ENCODE measurements at places on chromosomes 12 and 14. TPM values are rescaled to one million over a fixed set of nuclear protein-coding genes. Genes with fewer than 3 reads are reported as not detected.

Gene TAS2R50
- total RNA-seq: 1.5 TPM

Gene FLVCR2
- total RNA-seq: 4.9 TPM

GRCh38 chr12:110245369-110245772 is 35.7 kb upstream of the ATP2A2 start:
- DNase-seq: peak; percentile 20

- DNase-seq: no peak
Measured at GRCh38 chr12:75666126-75666938, 154.9 kb upstream of the KRR1 start.

- DNase-seq: no peak
Measured at GRCh38 chr12:94046626-94047410, 101.6 kb upstream of the PLXNC1 start.

GRCh38 chr12:98612696-98613334 is 19.3 kb downstream of the SLC25A3 start:
- DNase-seq: no peak

DNA sequence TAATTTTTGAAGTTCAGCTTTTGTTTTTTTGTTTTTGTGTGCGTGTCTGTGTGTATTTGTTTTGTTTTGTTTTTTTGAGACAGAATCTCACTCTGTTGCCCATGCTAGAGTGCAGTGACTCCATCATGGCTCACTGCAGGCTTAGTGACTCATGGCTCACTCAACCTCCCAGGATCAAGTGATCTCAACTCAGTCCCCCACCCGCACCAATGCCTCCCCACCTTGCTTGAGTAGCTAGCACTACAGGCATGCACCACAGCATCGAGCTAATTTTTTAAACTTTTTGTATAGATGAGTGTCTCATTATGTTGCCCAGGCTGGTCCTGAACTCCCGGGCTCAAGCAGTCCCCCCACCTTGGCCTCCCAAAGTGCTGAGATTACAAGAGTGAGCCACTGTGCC is 981.4 kb downstream of the BCL11B start:
- DNase-seq: no peak

DNA sequence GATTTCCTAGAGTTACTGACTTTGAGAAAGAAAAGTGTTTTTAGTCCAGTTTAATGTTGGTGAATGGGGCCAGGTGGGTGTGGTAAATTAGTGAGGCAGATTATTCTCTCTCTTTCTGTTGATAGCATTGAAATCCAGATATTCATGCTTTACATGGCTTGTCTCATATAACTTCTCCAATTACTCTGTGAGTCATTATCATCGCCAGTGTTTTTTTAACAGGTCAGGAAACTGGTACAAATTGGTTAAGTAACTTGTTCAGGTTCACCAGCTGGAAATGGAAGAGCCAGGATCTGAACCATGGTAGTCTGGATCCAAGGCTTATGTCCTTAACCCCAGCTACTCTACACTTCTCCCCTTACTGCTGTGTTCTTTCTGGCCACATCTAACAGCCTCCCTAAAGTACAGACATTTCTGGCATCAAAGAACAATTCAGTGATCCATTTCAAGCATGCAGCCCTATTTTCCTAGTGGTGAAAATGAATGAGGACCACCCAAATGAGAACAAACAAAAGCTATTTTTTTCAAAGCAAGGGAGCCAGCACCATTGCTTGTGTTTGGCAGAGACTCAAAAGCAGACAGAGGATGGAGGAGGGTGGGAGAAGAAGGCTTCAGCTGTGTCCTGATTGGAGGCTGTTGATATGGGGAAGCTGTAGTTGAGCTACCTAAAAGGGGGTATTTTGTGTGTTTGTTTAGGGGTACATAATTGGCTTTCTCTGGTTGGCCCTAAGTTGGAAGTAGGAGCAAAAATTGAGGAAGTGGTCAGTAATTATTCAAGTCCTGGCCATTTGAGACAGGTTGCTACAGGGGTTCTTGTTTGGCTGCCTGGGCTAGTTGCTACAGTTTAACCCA is 1.7 kb downstream of the IRAK3 start:
- peak; percentile 31 for DNase-seq

DNA sequence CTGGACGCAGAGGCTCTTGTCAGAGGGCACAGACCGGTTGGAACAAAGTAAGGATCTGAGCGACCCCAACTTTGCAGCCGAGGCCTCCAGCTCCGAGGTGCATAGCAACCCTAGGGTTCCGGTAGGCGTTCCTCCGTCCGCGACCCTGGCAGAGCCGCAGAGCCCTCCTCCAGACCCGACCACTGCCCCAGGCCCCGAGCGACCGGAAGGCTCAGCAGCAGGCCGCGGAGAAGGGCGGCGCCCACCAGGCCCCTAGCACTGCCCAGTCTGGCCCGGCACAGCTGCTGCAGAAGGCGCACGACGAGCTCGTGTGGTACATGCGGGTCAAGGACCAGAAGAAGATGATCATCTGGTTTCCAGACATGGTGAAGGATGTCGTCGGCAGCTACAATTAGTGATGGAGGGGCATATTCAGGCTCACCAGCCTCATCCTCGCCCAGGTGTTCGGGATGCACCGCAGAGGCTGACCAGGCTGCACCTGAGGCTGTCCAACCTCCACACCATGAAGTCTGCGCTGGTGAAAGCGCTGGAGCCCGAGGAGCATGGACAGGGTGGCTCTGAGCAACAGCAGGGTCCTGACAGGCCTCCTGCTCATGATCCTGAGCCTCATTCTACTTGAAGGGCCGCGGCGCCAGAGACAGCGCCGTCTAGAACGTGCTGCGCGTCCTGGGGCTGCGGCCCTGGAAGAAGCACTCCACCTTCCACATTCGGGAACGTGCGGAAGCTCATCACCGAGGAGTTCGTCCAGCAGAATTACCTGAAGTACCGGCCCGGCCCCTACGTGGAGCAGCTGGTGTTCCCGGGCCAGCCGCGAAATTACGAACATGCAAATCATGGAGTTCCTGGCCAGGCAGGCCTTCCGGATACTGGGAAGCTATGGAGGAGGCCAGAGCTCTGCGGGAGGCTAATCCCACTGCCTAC is 24.5 kb downstream of the CAPS2 start:
- DNase-seq: no peak
